NCI-H524 treated with DMSO at 0.1 percent for 48 hours (cell line): ENCODE measurements at places on chromosomes 13 and 19.

DNA sequence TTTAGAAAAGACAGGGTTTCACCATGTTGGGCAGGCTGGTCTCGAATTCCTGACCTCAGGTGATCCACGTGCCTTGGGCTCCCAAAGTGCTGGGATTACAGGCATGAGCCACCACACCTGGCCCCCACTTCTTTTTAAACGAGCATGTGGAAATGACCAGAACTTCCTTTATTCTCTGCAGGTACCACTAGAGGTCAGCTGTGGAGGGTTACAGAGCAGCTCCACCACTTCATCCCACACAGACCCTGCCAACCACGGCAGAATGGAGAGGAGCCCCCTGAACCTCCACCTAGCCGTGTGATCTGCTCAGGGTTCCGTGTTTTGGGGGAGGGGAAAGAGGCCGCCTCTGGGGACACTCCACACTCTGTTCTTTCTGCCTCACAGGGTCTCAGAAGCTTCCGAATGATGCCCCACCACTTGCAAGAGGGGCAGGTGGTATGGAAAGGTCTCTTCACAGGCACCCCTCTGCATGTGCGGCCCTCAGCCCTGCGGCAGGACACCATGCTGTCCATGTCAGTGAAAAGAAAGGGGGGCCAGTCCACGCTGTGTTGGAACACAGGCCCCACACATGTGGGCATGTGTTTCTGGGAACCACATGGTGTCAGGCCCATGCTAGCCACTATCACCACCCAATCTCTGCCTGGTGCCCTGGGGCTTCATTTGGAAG is 465.0 kb downstream of the TSHZ3 start:
- DNase-seq = no peak

DNA sequence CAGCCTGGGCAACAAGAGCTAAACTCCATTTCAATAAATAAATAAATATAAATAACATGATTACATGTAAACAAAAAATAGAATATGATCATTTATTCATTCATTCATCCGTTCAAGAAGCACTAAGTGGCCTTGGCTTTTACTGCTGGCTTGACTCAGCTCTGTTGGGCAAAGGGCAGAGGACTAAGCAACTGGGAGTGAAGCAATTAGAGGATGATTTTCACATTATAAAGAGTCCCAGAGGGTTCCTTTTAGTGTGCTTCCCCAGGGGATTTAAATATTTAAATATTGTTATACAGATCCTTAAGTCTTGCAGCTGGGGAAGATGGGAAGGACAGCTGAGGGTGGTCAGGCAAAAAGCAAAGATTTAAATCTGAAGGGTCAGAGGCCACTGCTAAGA is 34.9 kb upstream of the FLT1 start:
- no peak for DNase-seq

DNA sequence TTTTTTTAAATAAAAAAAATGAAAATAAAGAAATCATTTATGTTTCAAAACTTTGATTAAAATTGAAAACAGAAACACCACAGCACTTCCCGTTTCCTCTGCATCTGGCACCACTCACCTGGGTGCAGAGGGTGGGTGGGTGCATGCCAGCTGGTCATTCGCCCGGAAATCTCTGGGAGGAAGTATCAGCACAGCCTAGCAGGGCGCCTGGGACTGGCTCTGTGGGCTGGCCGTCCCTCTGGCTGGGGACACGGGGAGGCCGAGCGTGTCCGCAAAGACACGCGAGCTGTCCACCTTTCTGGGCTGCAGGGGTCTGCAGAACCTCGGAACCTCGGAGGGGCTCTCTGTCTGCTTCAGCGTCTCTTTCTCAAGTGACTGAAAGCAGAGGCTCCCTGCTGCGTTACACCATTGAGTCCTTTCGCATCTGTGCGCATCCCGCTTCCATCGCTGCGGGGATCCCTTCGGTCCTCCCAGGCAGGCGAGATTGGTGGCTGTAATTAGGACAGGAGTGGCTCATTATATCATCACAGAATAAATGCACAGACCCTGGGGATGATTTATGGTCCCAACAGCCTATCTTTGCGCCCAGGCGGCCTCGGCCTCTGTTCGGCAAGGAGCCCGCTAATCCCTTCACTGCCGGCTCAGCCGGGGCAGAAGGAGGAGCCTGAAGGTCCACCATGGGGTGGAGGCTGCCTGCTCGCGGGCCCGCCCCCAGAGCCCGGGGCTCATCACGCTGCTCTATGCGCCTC is 17.2 kb downstream of the CRTC1 start:
- DNase-seq = peak; percentile 90

- peak; percentile 95 for DNase-seq
These were observed 59.1 kb upstream of the TNFRSF19 start for GRCh38 chr13:23510979-23511735.

DNA sequence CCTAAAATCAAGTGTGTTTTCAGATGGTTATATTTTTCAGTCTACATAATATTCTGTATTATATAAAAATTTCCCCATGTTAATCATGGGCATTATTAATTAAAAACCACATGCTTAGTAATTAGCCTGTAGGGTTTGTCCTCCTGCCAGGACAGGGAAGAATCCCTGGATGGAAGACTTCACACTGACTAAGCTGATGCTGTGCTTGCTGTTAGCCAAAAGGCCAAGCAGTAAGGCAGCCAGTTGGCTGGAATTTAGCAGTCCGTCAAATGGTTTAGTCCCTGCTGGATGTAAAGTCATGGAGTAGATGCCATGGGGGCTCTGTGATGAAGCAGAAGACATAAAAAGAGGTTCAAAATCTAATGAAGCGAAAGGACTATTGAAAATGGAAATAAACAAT is 168.0 kb upstream of the OBI1 start:
- DNase-seq = no peak

- DNase-seq = peak; percentile 52
These were observed 38.2 kb downstream of the MTMR6 start for GRCh38 chr13:25249001-25249543.

GRCh38 chr13:30895773-30896172 is 10.3 kb upstream of the MEDAG start:
- no peak for DNase-seq

DNA sequence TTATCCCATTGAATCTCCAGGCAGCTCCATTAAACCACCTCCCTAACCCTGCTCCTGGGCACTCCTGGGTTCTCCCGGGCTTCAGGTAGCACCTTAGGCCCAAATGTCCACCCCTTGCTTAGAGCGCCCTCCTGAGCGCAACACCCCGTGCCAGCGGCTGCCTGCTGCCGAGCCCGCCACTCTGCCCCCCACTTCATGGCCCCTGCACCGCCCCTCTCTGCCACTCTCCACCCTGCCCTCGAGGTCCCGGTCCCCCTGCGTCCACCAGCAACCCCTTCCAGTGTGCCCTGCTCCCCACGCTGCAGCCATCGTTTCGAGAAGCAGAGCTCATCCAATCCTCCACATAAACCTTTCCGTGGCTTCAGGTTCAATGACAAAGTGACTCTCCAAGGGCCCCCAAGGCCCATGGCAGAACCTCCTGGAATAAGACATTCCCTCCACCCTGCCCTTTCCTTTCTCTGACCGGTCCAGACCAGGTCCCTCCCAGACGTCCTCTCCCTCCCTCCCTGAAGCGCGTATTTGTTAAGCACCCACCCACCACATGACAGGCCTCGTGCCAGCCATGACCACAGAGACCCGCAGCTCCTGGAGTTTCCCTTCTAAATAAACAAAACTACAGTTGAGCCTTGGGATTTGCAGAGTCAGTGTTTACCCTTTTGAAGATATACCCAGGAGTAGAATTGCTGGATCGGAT is 66.6 kb downstream of the ARHGEF18 start:
- DNase-seq = no peak

DNA sequence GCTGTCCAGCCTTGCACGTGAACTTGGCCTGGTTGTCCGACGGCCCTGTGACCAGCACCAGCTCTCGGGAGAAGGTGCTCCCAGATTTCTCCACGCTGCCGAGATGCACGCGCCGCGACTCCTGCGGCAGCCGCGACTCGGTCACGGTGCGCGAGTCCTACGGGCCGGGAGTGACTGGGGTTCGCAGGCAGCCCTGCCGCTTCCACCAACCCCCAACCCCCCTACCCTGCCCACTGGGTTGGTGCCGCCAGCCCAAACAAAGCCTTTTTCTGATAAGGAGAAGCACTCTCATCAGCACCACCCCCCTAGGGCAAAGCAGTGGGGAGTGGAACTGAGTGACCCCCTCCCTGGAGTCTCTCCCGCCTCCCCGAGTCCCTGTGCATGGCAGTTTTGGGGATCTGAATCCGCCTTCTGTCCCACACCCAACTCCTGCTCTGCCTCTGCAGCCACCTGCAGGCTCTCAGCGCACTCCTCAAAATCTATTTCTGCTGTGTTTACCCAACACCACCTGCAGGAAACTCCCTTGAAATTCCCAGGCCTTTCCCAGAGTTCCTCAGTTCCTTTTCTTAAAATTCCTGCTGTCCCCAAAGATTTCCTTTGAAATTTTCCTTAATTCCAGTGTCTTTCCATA is 6.2 kb downstream of the NPHS1 start:
- no peak for DNase-seq

GRCh38 chr13:95714142-95714832 is 37.3 kb downstream of the DNAJC3 start:
- DNase-seq = no peak

GRCh38 chr19:20273376-20273775 is 106.4 kb downstream of the ZNF486 start:
- DNase-seq = no peak
